ENCODE measurements at places on chromosomes 7 and 10.
A peak's percentile ranks its signal among the peaks of the same experiment; 100 is the strongest.

DNA sequence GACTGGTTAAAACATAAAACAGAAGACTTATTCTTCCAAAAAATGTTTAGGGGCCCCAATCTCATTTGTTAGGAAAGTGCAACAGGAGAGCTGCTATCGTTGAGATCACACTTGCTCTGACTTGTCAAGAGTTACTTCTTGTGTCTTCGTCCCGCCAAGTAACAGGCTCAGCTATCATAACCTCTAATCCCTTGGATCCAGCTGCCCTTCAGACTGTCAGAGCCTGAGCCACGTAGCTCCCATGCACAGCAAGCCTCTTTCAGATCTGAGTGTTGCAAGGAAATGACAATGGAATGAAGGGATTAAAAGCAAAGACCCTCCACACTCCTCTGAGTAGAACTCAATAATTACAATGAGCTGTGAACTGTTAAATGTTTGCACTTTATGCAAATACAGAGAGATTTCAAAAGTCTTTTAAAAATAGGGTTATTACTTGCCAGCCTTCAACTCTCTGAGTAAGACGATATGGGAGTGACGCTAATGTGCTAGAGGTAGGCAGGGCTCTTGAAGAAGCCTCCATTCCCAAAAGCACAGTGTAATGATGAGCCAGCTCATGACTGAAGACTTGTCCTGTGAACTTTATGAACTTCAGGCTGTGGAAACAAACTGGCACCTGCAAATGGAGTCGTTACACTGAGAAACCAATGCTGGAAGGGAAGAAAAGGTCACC is 28.4 kb upstream of the CDK13 start:
- peak; percentile 17 for DNase-seq

- DNase-seq: no peak
Observed at GRCh38 chr7:778968-779451, 51.9 kb upstream of the PRKAR1B start.

DNA sequence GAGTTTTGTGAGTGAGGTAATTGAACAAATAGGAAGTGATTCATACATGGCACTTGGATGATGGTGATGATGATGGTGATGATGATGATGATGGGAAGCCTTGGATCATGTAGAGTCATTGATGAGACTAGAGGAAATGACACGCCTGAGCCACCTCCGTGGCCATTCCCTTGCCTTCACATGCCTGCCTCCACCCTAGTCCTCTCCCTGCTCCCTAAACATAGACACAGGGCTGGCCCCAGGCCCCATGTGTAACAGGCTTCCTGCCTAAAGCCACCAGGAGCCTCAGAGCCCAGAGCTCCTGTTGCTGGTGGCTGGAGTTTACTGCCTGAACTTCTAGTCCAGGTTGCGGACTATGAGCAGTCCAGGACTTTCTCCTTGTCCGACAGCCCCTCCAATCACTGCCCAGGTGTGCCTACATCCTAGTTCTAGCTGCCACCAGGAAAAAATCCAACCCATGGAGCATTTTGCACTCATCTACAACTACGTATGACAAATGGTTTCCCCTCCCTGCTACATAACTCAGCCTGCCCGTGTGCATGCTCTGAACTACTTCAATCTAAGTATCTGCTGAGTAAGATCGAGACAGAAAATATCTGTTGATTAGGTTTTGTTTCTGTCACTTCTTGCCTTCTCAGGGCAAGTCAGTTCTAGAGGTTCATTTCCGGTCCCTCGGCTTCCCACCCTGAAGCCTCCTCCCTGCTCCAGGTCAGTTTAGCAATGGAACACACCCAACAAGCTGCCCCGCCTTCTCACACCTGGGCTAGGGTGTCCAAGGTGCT is 35.5 kb upstream of the KDM7A start:
- DNase-seq: no peak

GRCh38 chr10:24953675-24954074 is 1.3 kb upstream of the PRTFDC1 start:
- no peak for DNase-seq

- DNase-seq: no peak
Observed at GRCh38 chr7:27532314-27532713, 130.4 kb downstream of the HIBADH start.

DNA sequence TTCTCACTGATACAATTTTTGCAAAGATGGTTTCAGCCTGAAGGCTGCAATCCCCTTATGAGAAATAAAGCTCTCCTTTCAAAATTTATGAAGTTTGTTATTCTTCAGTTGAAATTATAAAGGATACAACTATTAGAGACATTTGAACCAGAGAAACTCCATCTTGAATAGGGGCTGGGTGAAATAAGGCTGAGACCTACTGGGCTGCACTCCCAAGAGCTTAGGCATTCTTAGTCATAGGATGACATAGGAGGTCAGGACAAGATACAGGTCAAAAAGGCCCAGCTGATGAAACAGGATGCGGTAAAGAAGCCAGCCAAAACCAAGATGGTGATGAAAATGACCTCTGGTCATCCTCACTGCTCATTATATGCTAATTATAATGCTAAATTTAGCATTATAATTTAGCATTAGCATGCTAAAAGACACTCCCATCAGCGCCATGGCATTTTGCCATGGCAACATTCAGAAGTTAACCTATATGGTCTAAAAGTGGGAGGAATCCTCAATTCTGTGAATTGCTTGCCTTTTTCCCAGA is 22.4 kb upstream of the IFIT1B start:
- DNase-seq: no peak

GRCh38 chr7:110842796-110843195 is 248.1 kb upstream of the LRRN3 start:
- DNase-seq: no peak

DNA sequence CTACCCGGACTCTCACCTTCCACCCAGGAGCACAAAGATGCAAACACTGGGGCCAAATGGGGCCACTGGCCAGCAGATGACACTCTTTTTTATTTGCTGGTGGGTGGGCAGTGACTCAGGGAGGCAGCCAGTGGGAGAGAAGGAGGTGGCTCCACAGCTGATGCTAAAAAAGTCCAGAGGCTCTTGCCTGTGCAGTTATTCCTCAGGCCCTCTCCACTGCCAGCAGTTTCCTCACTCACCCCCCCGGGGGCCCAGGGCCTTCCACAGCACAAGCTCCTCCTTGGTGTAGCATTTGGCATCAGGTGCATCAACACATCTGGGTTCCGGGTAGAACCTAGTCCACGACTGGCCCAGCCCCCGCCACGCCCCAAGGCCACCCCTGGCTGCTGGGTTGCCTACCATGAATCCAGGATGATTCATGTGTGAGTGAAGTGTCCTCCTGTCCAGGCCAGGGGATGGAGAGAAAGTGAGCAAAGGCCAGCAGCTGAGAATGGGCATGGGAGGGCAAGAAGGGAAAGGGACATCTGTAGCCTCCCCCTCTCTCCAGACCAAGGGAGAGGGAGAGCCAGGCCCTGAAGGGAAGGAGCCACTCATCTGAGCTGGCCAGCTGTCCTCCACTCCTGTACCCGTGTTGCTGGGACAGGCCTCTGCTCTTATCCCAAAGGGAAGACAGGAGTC is 1.7 kb upstream of the KCNH2 start:
- no peak for DNase-seq

DNA sequence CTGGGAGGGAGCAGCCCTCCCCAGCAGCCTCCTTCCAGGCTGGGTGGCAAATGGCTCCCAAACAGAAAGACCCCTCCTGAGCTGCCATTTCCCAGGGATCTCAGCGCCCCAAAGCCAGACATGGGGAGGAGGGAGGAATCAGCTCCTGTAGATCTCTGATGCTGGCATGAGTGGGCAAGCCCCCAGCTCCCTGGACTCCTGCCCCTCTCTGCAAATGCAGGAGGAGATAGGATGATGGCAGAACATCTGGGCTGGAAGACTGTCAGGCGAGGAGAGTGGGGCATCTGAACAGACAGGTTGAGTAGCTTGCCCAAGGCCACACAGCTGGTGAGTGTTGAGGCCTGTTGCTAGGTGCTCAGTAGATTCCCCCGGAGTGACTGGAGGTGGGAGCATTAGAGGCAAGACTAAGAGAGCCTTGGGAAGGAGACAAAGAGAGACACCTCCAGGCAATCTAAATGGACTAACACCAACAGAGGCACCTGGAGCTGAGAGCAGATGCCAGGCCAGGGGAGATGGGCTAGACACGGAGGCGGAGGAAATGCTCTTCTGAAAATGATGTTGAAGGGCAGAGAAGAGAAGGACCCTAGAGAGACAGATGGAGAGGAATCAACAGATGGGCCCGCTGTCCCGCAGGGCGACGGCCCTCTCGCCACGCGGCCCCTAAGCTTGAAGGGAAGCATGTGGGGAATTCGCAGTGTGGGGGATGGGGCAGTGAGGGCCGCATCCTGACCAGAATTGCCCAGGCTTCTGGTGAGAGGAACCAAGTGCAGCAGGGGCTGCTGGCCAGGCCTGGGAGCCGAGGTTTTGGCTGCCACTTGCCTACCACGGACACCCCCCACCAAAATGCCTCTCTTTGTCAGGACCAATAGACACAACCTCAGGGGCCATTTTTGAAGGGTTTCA is 84.8 kb upstream of the LRRC4 start:
- DNase-seq: peak; percentile 59

GRCh38 chr7:151663382-151664100 is 143.8 kb upstream of the RHEB start:
- no peak for DNase-seq

DNA sequence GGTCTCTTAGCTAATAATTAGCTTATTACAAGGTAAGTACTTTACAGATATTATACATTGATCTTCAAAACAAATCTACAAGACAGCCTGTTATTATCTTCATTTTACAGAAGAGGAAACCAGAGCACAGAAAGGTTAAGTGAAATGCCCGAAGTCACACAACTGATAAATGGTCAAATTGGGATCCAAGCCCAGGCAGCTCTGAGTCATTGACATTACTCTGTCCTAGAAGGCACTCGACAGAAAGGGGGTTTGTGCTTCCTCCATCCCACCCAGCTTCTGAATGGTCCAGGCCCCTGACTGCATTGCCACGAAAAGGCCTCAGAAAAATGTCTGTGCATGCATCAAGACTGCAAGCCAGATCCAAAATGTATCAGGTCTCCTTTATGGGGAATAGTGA is 81.3 kb upstream of the ZNF438 start:
- no peak for DNase-seq

- no peak for DNase-seq
Observed at GRCh38 chr10:110912374-110912773, 6.6 kb downstream of the BBIP1 start.

- no peak for DNase-seq
Observed at GRCh38 chr10:90779548-90779947, 78.3 kb downstream of the HTR7 start.

DNA sequence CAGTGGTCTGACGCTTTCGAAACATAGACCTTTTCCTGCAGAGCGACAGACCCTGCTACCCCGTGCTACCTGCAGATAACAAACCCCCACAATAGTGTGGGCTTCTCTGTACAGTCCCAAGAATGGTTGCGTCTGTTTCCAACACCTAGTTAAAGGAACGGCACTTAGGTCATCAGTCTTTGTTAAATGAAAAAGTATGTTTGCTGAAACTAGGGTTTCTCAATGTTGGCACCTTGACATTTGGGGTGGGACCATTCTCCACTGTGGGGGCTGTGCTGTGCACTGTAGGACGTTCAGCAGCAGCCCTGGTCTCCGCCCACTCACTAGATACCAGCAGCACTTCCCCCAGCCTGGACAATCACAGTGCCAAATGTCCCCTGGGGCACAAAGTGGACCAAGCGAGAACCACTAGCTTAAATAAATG is 13.7 kb downstream of the TECTB start:
- DNase-seq: no peak

DNA sequence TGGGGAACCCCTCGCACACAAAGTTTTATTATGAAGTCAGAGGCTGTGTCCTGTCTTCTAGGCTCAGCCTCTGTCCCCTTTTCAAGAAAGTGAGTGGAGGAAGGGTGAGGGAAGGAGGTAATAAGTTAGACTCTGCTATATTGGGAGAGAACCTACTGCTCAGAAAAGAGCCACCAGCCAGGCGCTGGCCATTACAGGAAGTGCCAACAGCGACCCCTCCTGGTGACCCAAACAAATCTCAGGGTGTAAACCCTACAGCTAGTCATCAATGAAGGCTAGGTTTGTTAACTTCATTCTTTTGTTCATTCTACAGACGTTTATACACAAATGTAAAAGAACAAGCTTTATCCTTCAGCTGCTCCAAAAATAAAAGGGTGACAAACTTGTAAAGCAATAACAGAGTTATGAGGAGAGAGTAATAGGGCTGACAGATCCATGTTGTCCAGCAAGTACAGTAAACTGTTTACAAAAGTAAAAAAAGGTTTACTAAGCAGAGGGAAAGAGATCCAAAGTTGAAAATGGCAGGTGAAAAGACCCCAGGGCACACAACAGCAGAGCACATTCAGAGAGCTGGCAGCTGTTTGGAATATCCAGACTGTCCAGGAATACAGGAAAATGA is 82.7 kb downstream of the FAM204A start:
- peak; percentile 61 for DNase-seq

DNA sequence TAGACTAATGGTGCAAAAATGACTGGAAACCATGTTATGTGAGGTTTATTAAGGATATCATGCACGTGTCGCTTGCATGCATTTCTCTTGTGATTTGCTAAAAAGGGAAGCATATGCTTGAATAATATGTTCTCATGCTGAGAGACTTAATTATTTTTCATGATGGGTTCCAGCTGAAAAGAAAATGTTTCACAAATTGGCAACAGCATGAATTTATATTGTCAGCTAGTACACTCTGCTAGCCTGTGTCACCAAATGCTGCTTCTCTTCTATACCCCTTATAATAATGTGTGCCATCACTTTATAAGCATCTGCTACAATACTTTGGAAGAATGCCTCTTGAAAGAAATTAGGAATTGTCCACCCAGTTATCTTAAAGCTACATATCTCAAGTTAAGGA is 63.0 kb downstream of the GNAI1 start:
- DNase-seq: no peak

DNA sequence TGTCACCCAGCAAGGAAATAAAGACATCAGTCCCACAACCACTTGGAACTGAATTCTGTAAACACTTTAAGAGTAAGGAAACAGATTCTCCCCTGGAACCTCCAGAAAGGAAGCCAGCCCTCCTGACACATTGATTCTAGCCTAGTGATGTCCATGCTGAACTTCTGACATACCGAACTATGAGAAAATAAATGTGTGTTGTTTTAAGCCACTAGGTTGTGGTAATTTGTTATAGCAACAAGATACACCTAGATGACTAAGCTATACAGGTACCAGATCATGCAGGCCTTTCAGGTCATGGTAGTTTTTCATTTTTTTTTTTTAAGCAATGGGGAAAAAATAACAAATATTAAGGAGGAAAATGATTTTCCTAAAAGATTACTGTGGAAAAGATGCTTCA is 37.6 kb upstream of the LRRTM3 start:
- no peak for DNase-seq

- DNase-seq: no peak
Observed at GRCh38 chr10:13973742-13974141, 357.0 kb downstream of the FRMD4A start.

DNA sequence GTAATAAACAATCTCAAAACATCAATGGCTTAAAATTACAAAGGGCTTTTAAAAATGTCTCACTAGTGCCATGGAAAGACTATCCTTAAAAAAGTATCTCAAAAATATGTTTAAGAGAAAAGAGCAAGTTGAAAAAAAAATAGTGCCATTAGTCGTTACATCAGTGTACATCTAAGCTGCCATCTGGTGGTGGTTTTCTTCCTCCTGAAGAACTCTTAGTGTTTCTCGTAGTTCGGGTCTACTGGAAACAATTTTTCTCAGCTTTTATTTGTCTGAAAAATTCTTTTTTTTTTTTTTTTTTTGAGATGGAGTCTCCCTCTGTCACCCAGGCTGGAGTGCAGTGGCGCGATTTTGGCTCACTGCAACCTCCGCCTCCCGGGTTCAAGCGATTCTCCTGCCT is 5.9 kb upstream of the GARIN1A start:
- DNase-seq: no peak

Data from ELF-1 (cell line).